DMS153 (cell line): ENCODE measurements at places on chromosomes 3 and 15.

GRCh38 chr15:38130740-38131498, 121.7 kb upstream of the SPRED1 start:
- DNase-seq = no peak

DNA sequence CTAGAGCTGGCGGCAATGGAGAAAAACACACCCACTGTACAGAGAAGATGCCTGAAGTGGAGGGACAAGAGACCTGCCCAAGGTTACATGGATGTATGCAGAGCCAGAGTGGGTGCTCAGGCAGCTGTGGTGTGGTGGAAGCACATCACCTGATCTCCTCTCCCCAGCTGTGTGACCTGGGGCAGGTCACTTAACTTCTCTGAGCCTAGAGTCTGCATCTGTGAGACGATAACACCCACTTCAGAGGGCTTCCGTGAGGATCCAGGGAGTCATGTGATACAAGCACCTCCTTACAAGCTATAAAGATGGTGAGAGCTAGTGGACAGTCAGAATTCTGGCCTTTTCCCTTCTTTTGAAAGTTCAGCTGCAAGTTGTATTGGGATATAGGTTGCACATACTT, 55.1 kb upstream of the HERC1 start:
- no peak for DNase-seq

DNA sequence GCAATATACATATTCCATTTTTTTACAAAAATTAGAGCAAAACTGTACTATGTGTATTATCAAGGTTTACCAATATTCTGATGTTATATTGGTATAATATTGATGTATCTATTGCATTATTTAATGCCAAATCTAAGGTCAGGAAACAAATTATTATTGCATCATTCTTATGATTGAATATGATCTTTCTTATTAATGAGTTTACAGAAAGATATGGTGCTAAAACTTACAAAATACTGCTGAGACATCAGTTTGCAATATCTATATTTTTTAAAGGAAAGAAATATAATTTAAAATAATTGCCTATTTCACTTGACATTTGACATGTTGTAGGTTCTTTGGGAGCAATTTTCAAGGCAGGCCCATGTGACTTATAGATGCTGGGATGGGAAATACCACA, 357.6 kb downstream of the NLGN1 start:
- DNase-seq = no peak

- no peak for DNase-seq
Observed at GRCh38 chr15:72033711-72034110, 84.2 kb downstream of the MYO9A start.
